GM18507 (cell line): ENCODE measurements at places on chromosomes 4 and X.

GRCh38 chr4:1239950-1240307 is 9.0 kb downstream of the CTBP1 start:
- no peak for DNase-seq

DNA sequence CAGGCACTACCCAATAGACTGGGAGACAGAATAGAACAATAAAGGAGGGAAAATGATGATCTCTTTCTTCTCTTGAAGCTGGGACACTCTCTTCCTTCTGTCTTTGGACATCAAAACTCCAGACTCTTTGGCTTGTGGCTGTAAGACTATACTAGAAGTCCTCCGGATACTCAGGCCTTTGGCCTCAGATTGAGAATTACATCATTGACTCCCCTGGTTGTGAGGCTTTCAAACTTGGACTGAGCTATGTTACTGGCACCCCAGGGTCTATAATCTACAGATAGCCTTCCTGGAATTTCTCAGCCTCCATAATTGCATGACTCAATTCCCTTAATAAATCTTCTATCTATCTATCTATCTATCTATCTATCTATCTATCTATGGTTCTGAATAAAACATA is 294.2 kb upstream of the CT83 start:
- no peak for DNase-seq

GRCh38 chr4:48375651-48376304 is 34.4 kb downstream of the SLAIN2 start:
- DNase-seq: no peak

GRCh38 chr4:151227731-151228130 is 49.2 kb upstream of the PRSS48 start:
- DNase-seq: no peak

- no peak for DNase-seq
Observed at GRCh38 chrX:10404436-10404835, 215.9 kb downstream of the MID1 start.

GRCh38 chrX:141879616-141880015 is 24.1 kb upstream of the MAGEC1 start:
- DNase-seq: no peak

GRCh38 chr4:147644471-147644870 is 27.3 kb downstream of the TMEM184C start:
- DNase-seq: no peak

DNA sequence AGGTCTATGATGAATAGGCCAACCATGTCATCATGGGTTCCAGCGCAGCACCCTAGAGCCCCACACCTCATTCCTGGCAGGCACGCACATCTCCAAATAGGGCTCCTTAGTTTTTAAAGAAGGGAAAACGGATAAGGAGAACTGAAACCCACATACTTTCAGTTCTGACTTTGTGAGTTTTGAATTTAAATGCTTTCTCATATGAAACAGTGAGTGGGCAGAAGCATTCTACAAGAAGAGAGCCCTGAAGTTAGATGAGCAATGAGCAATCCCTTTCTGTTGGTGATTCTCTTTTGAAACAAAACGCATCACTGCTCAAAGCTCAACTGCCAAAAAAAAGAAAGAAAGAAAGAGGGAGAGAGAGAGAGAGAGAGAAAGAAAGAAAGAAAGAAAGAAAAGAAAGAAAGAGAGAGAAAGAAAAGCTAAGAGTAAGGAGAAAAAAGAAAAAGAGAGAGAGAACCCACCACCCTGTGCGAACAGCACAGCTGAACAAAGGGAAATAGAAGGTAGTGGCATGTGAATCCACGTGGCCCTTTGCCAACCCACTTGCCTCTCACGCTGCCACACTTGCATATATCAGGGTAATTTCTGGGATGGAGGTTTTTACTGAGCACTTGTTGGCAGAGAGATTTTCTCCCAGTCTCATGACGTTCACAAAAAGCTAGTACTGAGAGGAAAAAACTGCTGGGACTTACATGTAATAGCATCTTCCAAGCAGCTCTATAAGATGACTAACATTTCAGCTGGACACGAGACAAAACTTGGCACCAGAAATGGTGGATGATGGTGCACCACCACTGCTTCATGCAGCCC is 31.0 kb downstream of the TMSB4X start:
- no peak for DNase-seq

GRCh38 chr4:110902500-110902899 is 279.6 kb upstream of the PITX2 start:
- no peak for DNase-seq

- DNase-seq: no peak
Observed at GRCh38 chrX:41043196-41043595, 42.0 kb upstream of the USP9X start.

- DNase-seq: no peak
Observed at GRCh38 chrX:102714994-102715393, 2.7 kb downstream of the GPRASP2 start.

- no peak for DNase-seq
Observed at GRCh38 chrX:41397768-41398167, 49.4 kb upstream of the NYX start.

- DNase-seq: no peak
Observed at GRCh38 chr4:127179256-127180087, 453.3 kb upstream of the INTU start.

- no peak for DNase-seq
Observed at GRCh38 chrX:2261831-2262667, 238.7 kb downstream of the DHRSX start.

GRCh38 chr4:53608242-53608641 is 17.0 kb upstream of the LNX1 start:
- DNase-seq: no peak

GRCh38 chr4:165539801-165540200 is 161.0 kb downstream of the CPE start:
- no peak for DNase-seq

DNA sequence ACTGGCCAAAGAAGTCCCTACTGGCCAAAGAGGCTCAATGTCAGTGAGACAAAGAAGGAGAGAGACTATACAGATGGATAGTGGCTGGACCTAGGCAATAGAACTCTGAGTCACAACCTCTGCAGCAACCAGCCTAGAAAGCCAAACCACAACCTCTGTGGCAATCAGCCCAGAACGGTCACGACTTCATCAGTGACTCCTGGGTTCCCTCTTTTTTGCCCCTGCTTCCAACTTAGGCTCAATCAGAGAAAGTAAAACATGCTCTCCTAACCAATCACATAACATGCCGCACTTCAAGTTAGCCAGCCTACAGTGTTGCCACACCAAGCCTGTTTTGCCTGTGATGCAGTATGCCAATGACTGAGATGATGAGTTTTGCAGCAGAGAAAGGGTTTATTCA is 203.4 kb downstream of the ANAPC10 start:
- no peak for DNase-seq

- DNase-seq: no peak
Observed at GRCh38 chr4:82584931-82585330, 23.1 kb upstream of the TMEM150C start.

GRCh38 chrX:72158773-72159172 is 22.8 kb upstream of the PIN4 start:
- DNase-seq: no peak

GRCh38 chr4:143351149-143351691 is 14.5 kb downstream of the GAB1 start:
- no peak for DNase-seq

DNA sequence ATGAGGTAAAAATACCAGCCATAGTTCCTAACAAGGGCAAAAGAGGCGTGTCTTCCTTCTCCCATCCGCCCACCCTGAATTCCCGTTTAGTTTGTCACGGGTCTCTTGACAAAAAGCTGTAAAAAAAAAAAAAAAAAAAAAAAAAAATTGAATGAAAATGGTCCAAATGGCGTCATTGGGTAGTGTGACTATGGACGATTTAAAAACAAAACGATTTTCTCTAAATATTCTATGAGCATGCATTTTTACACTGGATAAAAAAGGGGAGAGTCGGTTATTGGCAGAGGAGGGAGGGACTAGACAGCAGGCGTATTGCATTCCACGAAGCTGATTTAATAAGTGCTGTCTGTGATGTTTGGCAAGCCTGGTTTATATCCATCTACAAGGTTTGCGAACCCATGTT is at the start of gene FAM133A:
Gene FAM133A, plus strand, starts transcription at position 338 of the 403 bp plus-strand sequence. CDS start 35,214 bp downstream, outside the sequence.
- no peak for DNase-seq

DNA sequence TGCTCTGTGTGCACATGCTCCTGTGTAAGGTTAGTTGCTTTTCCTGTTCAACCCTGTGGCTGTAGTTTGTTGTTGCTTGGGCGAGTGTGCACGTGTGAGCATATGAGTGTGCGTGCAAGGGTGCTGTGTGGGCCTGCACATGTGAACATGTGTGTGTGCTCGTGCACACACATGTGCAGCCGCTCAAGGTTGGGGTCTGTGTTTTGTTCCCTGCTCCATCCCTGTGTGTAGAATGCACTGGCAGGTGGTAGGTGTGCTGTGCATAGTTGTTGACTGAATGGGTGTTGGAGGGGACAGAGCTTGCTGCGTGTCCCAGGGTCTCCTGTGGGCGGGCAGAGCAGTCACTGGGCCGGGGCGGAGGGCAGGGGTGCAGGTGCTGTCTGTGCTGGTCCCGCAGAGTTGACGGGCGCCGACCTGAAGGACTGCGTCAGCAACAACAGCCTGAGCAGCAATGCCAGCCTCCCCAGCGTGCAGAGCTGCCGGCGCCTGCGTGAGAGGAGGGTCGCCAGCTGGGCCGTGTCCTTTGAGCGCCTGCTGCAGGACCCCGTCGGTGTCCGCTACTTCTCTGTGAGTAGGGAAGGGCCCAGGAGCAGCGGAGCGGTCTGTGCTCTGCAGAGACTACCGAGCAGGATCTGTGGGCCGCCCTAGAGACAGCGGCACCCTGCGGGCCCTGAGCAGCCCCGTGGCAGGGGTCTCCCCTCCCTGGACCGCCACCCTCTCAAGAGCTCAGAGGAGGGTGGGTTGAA is 27.9 kb upstream of the HGFAC start:
- no peak for DNase-seq

DNA sequence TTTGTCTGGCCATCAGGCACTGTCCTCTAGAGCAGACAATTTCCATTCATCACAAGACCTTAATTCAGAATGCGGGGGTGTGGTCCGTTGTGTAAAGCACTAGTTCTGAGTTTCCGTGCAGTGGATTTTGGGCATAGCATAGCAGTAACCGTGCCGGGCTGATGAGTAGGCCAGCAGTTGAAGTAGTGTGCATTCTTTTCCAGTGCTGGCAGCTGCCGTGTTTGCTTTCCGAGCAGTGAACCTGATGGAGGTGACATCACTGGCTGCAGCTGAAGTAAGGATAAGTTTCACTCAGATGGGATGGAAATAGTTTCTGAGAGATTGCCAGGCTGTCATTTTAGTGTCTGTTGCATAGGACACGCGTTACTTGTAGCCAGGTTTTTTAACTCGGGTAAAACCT is 107.0 kb upstream of the STIM2 start:
- no peak for DNase-seq

- no peak for DNase-seq
Observed at GRCh38 chr4:185019456-185020292, 1.4 kb downstream of the HELT start.

GRCh38 chrX:154136627-154137161 is 7.3 kb upstream of the OPN1LW start:
- peak; percentile 26 for DNase-seq

- no peak for DNase-seq
Observed at GRCh38 chr4:11505221-11505971, 76.7 kb upstream of the HS3ST1 start.

DNA sequence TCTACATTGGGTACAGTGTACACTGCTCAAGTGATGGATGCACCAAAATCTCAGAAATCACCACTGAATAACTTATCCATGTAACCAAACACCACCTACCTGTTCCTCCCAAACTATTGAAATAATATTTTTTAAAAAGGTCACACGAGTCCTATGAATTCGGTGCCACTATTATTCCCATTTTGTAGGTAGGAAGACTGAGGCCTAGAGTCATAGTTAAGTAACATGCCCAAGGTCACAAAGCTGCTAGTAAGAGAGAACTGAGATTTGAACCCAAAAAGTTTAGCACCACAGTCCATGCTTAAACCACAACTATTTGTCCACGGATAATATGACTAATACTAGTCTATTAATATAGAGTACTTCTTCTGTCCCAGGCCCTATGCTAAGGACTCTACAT is 2.7 kb downstream of the ARHGEF6 start:
- DNase-seq: no peak

DNA sequence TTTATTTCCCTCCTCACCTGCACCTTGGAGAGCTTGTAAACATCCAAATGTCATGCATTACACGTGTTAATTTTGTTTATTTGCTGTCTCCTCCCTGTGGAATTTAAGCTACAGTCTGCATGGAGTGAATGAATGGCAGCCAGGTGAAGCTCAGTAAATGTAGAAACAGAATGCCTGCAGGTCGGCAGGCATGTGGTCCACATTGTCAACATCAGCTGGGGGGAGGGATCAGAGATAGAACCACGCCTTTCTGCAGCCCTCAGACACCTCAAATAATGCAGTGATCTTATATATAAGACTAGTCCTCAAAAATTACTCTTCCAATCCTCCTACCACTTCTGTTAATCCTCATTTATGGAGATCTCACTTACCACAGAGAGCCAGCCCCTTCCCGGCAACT is 131.2 kb upstream of the KIT start:
- no peak for DNase-seq

- no peak for DNase-seq
Observed at GRCh38 chrX:152108527-152108926, 29.9 kb downstream of the MAGEA10 start.

GRCh38 chr4:150960079-150960478 is 55.0 kb downstream of the LRBA start:
- no peak for DNase-seq

- no peak for DNase-seq
Observed at GRCh38 chr4:162661913-162662312, 498.1 kb upstream of the FSTL5 start.

- DNase-seq: no peak
Observed at GRCh38 chrX:1424147-1424851, 28.4 kb downstream of the ASMTL start.

- no peak for DNase-seq
Observed at GRCh38 chr4:165070560-165070959, 16.9 kb downstream of the TRIM75 start.

DNA sequence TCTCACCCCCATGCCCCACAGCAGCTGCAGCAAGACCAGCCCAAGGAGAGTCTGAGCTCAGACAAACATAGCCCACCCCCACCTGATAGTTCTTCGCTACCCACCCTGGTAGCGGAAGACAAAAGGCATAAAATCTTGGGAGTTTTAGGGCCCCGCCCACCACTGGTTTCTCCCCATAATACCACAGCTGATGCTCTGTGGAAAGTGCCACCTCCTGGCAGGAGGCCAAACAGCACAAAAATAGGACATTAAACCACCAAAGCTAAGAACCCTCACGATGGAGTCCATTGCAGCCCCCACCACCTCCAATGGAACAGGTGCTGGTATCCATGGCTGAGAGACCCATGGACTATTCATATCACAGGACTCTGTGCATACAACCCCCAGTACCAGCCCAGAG is 226.7 kb downstream of the SNCA start:
- no peak for DNase-seq

- DNase-seq: no peak
Observed at GRCh38 chr4:2263926-2264321, 2.0 kb upstream of the MXD4 start.

DNA sequence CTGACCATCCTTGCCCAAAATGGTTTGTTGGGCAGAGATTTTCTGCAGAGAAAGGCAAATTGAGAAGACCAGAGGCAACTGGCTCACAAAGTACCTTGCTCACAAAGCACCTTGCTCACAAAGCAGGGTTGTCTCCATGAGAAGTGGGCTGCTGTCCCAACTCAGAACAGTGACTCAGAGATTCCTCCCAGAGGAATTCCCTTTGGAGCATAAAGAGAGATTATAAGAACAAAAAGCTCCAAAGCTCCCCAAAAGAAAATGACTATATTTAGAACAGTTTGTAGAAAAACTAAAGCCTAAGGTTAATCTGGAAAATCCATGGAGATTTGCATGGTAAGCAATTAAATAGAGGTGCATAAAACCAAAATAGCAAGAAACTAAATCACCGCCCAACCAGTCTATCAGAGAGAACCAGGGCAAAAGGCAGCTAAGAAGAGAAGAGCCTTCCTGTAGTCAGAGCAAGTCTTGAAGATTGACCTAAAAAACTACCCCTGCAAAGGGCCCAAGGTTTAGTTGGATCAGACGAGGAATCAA is 731.4 kb downstream of the FAT4 start:
- no peak for DNase-seq
